HT1080 (cell line): ENCODE measurements at places on chromosomes 6 and 20. TPM values are rescaled to one million over a fixed set of nuclear protein-coding genes. Genes with fewer than 3 reads are reported as not detected.

DNA sequence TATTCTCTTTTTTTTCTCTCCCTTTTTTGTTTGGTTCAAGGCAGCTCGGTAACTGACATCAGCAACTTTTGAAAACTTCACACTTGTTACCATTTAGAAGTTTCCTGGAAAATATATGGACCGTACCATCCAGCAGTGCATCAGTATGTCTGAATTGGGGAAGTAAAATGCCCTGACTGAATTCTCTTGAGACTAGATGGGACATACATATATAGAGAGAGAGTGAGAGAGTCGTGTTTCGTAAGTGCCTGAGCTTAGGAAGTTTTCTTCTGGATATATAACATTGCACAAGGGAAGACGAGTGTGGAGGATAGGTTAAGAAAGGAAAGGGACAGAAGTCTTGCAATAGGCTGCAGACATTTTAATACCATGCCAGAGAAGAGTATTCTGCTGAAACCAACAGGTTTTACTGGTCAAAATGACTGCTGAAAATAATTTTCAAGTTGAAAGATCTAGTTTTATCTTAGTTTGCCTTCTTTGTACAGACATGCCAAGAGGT, 10.6 kb downstream of the HEY2 start:
- DNase-seq, result no peak

DNA sequence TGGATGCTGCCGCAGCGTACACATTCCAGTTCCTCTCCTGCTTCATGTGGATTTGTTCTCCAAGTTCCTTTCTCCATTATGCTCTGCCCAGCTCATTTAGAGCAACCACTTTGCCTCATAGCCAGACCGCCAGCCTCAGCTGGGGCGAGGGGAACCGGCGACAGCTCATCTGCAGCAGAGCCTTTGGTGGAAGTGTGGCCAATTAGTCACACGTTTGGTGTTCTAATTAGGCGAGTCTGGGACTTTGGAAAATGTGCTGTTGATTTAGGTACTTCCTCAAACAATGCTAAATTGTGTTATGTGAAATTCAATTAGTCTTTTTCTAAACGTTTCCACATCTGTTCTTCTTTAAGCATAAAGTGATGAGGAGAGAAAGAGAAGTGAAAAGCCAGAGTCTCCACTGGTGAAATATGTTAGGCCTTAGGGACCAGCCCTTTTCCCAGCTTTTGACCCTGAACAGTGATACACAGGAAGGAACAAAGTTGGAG, 217.9 kb downstream of the TBX18 start:
- DNase-seq, result no peak

GRCh38 chr20:35248641-35249475, 22.4 kb downstream of the MMP24 start:
- no peak for DNase-seq

- peak; percentile 12 for DNase-seq
Observed at GRCh38 chr6:143844006-143844405, 868 bp downstream of the LTV1 start.

- DNase-seq, result no peak
Observed at GRCh38 chr20:54624706-54625390, 149.5 kb downstream of the DOK5 start.

GRCh38 chr20:910870-911770, 5.0 kb downstream of the ANGPT4 start:
- DNase-seq, result peak; percentile 7

DNA sequence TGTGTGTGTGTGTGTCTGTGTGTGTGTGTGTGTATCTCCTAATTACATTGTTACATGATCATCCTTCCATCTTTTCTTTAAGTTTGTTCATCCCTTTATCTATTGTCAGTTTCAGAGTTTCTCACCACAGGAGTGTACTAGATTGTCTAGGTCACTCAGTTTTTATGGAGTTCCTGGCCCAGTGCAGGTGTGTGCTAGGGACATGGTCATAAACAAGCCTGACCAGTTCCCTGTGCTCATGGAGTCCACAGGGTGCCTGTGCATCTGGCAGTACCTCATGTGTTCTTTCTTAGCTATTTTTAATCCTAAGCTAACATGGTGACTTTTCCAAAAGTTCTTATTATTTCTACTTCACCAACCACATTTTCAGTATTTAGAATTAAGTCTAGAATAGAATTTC, 43.9 kb downstream of the PHACTR2 start:
- no peak for DNase-seq

DNA sequence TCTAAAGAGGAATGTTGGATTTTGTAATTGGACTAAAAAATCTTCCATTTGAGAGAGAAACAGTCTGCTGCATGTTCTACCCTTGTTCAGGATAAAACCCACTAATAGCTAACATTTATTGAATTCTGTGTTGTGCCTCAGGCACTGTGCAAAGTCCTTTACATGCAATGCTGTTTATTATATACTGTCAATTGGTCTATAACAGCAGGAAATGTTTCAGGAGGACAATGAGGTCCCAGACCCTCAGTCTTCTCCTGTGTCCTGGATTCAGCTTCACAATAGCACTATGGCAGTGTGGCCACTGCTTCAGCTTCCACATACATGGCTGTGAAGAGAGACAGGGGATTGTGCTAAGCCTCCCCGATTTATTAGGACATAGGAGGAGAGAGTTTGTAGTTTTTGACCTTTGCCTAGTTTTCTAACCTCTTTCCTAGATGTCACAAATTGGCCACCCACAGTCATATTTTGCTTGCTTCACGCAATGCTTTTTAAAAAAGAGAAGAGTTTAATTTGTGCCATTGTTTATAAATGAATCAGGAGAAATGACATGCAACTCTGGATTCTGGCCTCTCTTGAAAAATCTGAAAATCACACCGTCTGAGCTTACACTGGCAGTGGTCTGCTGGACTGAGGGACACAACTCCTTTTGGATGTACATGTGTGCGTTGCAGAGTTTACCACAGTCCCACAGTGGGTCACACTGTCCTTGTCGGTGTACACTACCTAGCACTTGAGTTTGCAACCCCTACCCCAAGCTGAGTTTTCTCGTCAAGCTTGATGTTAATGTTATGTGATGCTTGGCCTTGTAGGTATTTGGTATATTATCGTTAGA, 11.3 kb downstream of the PTPN1 start:
- DNase-seq, result no peak

DNA sequence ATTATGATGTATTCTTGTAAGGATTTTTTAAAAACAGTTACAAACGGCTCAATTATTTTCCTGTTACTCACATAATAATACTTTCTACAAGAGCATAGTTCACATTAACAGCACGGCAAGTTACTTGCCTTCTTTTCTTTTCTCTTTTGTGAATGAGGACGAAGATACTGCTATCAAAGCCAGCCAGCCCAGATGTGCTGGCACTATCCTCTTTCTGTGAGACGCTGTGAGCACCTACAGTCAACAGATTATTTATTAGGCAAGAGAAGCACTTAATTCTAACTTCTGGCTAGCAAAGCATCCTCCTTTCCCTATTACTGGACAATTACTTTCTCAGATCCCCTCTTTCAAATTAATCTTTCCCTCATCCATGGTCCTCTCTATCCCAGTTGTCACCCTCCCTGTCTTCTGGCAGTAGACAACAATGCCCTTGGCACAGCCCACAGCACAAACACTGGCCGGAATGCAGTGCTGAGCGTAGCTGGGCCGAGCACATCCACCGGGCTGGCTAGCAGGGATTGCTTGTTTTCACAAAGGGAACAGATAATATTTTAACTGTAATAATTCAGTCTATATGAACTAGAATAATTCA, 262.1 kb downstream of the FOXC1 start:
- DNase-seq, result no peak

DNA sequence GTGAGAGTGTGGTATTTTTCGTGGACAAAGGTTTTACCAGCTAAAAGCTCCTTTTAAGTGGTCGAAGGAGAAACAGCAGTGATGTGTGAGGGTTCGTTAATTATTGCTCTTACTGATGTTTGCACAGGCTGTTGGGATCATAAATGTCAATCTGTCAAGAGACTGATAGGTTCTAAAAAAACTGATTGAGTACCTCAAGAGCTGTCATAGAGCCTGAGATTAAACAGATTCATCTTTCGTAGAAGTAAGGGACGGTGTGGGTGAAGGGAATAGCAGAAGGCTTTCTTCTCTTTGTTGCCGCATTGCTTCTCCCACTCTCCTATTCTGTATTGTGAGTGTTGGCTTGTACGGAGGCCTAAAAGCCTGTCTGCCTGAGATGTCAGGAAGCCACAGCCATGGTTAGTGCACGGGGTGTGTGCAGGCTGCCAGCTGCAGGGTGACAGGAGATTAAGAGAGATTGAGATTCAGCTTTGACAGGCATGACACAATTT, 291.0 kb downstream of the ZFAND3 start:
- no peak for DNase-seq

- no peak for DNase-seq
Observed at GRCh38 chr6:7939864-7940228, 29.3 kb upstream of the TXNDC5 start.

- DNase-seq, result no peak
Observed at GRCh38 chr6:12535586-12536314, 180.8 kb upstream of the PHACTR1 start.

GRCh38 chr6:96234444-96234843, 218.7 kb downstream of the FUT9 start:
- DNase-seq, result peak; percentile 5

- DNase-seq, result no peak
Observed at GRCh38 chr20:46365487-46366220, 40.8 kb downstream of the ELMO2 start.

GRCh38 chr20:2313316-2313715, 17.5 kb downstream of the TGM3 start:
- no peak for DNase-seq

DNA sequence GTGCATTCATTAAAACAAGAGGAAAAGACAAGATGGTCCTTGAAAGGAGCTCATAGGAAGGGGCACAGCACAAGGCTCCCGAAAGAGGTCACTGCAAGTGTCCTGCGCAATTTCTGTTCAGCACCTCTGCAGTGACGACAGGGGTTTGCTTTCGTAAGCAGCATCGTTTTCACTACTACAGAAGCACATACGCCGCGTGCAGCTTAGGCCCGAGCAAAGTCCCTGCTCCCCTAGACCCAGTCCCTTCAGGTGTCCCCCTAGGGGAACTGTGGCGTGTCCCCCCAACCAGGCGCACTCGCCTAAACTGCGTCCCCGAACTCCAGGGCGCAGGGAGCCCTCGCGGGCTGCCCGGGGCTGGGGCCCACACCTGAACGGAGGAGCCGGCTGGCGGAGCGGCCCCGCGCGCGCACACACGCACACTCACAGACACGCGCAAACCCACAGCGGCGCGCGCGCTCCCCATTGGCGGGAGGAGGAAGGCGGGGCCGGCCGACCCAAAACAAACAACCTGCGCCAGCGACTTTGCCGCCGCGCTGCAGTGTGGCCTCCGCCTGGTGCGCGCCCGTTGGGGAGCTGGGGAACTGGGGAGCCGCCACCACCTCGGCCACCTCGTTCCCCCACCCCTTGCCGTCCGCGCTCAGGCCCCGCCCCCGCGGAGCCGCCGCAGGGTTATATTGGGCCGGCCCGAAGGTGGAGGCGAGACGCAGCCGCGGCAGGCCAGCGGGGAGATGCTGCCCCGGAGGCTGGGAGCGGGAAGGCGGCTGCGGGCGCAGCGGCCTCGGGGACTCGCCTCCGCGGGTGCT, at the start of gene FOXQ1:
Gene FOXQ1 (plus strand): TSS at position 699 of the 803 bp plus-strand sequence. CDS start 607 bp downstream, outside the sequence.
- DNase-seq, result no peak

- peak; percentile 86 for DNase-seq
Observed at GRCh38 chr6:12265791-12266190, 24.4 kb upstream of the EDN1 start.

- DNase-seq, result no peak
Observed at GRCh38 chr6:34774967-34775366, 16.9 kb upstream of the BLTP3A start.

GRCh38 chr6:167450626-167451025, 125.7 kb downstream of the TTLL2 start:
- DNase-seq, result no peak

- no peak for DNase-seq
Observed at GRCh38 chr20:17803765-17804164, 104.0 kb downstream of the BANF2 start.

- DNase-seq, result peak; percentile 52
Observed at GRCh38 chr6:151400473-151400872, 9.1 kb upstream of the ZBTB2 start.

DNA sequence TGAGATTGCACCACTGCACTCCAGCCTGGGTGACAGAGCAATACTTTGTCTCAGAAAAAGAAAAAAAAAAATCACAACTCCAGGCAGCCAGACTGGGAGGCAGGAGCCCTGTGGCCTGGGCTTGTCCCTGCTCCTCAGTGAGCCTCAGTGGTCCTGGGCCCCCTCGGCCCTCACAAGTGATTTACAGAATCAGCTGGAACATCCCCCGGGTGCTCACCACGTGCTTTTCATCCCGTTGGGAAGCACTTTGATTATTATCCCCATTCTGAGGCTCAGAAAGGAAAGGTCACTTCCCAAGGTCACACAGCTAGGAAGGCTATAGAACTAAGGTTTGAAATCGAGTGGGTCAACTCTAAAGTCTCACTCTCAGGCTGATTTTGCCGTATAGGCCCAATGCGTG, 43.1 kb upstream of the TLDC2 start:
- no peak for DNase-seq

- DNase-seq, result peak; percentile 34
Observed at GRCh38 chr6:11083491-11083890, 10.1 kb upstream of the SMIM13 start.

GRCh38 chr6:56803594-56803993, 151.3 kb upstream of the BEND6 start:
- DNase-seq, result no peak

DNA sequence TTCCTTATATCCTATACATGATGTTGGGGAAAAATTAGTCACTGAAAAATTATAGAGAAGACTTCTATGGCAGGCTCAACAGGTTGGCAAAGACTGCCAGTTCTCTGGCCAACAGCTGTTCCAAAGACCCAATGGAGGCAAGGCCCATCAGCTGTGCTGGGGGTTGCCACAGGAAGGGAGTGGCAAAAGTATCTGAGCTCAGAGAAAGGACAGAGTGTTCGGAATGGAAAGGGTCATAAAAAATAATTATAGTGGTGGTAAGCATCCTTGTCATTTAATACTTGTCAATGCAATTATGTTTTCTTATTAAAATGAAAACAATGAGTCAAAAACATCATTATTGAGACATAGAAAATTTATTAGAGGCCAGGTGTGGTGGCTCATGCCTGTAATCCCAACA, 36.1 kb downstream of the FASTKD5 start:
- DNase-seq, result no peak

GRCh38 chr6:89776583-89777233, 42.9 kb downstream of the MDN1 start:
- no peak for DNase-seq

- DNase-seq, result peak; percentile 63
Observed at GRCh38 chr6:1789092-1789491, 179.4 kb downstream of the FOXC1 start.

Gene BPIFB1
- total RNA-seq, result not detected in 2 replicates

Gene WFDC5
- not detected in 2 replicates for total RNA-seq

Gene HLA-DQB2
- total RNA-seq, result not detected in 2 replicates

Gene MAS1
- total RNA-seq, result not detected in 2 replicates

Gene TSHZ2
- total RNA-seq, result not detected in 2 replicates

Gene IP6K3
- total RNA-seq, result not detected in 2 replicates

Gene GRM1
- total RNA-seq, result 0.03 TPM in 1 of 2 replicates, not detected in the other

Gene BEND6
- total RNA-seq, result 2.2 and 7.7 TPM in 2 replicates

Gene EPHA7
- total RNA-seq, result 0.03 TPM in 1 of 2 replicates, not detected in the other

Gene LGSN
- total RNA-seq, result not detected in 2 replicates

Gene PACSIN1
- total RNA-seq, result not detected in 2 replicates

Gene IL17F
- total RNA-seq, result not detected in 2 replicates

Gene MBOAT1
- total RNA-seq, result 8.7 and 9.3 TPM in 2 replicates

Gene SLC22A3
- not detected in 2 replicates for total RNA-seq

Gene RING1
- total RNA-seq, result 32.1 and 37.0 TPM in 2 replicates
